ENCODE measurements at places on chromosomes 6 and 20.
A peak's percentile ranks its signal among the peaks of the same experiment; 100 is the strongest.

DNA sequence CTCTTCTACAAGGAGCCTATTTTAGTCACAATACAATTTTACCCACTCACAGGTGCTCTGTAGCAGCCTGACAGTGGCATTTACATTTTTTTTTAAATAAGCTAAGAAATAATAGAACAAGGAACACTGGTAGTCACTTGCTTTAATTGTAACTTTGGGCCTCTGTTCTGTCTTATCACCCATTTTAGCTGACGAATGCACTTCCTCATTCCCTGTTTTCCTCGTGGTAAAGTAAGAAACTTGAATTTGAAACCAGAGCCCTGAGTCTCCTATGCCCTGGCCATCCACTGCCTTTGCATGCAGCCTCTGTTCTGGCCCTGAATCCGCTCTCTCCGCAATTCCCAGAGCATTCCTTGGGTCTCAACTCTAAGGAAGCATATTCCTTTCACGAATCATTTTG is 550.6 kb downstream of the PTPRT start:
- DNase-seq, result no peak

- DNase-seq, result no peak
Observed at GRCh38 chr6:4362326-4362725, 227.0 kb upstream of the ECI2 start.

DNA sequence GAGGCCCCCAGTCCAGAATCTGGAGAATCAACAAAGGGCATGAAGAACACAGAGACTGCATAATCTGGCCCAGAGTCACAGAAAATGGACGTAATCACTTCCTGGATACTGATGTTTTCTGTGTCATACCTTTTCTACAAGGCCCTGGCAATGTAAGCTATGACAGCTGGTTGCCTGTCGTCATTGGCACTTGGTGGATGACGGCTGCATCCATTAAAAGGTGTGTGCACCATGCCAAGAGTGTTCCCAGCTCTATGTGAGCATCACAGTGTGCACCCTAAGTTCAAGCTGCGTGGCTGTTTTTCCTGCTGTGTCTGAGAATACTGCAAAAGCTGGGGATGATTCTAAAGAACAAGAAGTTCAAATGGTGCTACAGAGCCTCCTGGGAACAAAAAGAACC is 275.2 kb upstream of the CNR1 start:
- DNase-seq, result no peak

DNA sequence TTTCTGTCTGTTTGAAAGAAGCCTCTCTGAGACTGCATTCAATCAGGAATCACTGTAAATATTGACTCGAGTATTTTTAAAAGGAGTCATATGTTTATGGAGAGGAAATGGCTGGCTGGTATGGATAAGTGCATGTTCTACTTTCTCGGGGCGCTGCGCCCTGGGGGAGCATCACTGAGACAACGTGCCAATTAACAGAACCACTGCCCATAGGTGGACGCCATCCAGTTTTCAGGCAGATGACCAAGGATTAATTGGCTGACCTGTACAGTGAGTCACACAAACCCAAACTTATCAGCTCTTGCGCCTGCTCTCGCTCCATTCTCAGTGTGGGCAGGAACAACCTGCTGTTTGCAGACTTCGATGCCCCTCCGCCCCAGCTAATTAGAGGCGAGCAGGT is 571.2 kb downstream of the QKI start:
- no peak for DNase-seq

- no peak for DNase-seq
Observed at GRCh38 chr20:21361266-21361665, 36.1 kb downstream of the NKX2-4 start.

GRCh38 chr6:168261234-168261633 is 58.3 kb downstream of the DACT2 start:
- no peak for DNase-seq

- no peak for DNase-seq
Observed at GRCh38 chr20:6302041-6302440, 179.2 kb upstream of the FERMT1 start.

DNA sequence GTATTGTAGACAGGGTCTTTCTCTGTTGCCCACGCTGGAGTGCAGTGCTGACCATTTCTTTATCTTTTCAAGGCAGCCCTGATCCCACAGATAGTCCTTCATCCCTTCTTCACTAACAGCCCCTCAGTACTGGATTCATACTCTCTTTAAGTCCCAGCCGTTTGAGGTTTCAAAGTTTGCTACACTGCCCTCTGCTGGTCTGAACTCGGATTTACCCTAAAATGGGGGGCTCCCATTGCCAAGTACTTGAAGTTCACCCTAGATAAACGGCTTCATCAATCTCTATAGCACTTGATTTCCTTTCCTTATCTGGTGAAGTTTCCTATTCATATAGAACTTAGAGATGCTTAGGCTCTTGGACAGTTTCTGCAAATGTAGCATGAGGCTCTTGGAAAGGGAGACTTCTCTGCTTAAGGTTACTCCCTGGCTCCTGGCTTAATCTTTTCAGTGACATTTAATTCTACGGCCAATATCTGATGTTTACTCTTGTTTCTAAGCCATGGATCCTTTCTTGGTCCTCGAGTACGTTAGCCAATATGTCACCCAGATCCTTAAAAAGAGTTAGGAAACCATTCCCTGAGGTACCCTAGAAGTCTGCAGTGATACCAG is 21.4 kb upstream of the PREP start:
- peak; percentile 13 for DNase-seq

DNA sequence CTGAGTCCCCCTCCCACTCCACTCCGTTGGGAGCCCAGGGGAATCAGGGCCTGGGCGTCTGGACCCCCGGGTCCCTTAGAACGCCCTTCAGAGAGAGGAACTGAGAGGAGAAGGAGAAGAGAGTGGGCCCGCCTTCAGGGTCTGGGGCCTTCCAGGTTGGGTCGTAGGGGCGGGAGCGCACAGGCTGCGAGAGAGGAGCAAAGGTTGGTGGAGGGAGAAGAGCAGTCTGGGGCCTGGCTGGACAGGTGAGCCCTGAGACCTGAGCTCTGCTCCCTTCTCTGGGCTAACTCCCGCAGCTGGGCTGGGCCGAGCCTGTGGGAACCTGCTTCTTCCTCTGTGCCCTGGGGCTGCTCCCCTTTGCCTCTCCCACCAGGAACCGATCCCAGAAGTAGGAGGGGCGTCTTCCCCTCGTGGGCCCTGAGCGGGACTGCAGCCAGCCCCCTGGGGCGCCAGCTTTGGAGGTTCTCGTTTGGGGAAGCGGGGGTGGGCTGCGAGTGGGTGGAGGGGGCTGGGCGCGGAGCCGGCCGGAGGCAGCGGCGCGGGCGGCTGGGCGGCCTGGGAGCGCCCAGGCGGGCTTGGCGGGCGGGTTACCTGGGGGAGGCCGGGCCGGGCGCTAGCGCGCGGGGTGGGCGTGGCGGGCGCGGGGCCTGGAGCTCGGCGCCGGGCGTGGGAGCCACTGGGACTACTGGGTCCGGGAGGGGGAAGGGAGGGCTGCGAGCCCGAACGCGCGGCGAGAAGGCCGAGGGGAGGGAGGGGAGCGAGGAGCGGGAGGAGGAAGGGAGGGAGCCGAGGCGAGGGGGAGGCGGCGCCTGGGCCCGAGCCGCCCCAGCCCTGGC is at the start of gene DDR1:
Gene DDR1, plus strand, starts transcription at position 835 of the 836 bp plus-strand sequence. CDS start 4,211 bp downstream, outside the sequence.
- DNase-seq, result peak; percentile 45

- DNase-seq, result no peak
Observed at GRCh38 chr6:88048578-88048977, 937 bp downstream of the SPACA1 start.

- DNase-seq, result peak; percentile 57
Observed at GRCh38 chr6:118748311-118749062, 97.1 kb upstream of the CEP85L start.

DNA sequence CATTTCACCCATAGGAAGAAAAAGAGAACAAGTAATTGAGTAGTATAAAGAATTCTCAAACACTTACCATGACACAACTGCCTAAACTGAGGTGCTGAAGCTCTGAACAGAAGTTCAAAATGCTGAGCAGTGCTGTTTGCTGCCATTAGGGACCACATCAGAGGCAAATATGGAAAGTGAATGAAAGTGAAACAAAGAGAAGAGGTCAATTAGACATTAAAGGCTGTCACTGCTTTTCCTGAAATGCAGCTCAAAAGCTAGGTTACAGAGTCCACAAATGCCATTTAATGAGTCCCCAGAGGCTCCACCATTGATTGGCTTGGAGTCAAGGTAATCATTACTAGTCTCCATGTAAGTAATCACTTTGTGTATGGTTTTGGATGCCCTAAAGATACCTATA is 46.1 kb downstream of the POU3F2 start:
- peak; percentile 39 for DNase-seq

GRCh38 chr6:160005861-160006540 is 37.1 kb downstream of the IGF2R start:
- DNase-seq, result no peak

- peak; percentile 52 for DNase-seq
Observed at GRCh38 chr20:45987108-45987780, 15.2 kb upstream of the ZNF335 start.

- DNase-seq, result no peak
Observed at GRCh38 chr6:79167931-79168694, 66.4 kb downstream of the HMGN3 start.

- DNase-seq, result no peak
Observed at GRCh38 chr6:72788188-72788587, 166.3 kb downstream of the KCNQ5 start.

DNA sequence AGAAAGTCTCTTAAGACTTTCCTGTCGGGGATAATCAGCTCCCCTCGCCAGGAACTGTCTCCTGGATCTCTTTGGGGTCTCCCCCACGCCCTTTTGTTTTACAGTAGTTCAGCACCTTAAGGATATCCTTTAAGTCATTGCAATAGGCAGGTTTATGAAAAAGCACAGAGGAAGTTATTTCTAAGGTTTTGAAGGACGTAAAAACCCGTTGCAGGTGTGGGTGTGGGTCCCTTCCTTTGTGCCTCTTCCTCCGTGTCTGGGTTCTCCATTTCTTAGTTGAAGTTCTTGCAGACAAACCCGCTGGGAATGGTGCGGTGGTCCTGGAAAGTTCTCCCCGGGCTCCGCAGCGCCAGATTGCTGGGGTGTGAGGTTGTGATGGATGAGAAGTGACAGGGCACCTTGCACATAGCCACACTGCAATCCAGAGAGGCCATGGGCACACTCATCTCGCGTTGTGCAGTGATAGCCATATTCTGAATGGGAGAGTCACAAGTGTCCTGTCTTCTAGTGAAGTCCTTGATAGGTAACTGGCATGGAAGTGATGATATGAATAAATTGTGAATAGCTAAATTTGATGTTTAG is 65.2 kb downstream of the GTF2H5 start:
- no peak for DNase-seq

- no peak for DNase-seq
Observed at GRCh38 chr6:20254295-20254694, 42.0 kb upstream of the MBOAT1 start.
